ENCODE measurements at places on chromosomes 5 and 9.

DNA sequence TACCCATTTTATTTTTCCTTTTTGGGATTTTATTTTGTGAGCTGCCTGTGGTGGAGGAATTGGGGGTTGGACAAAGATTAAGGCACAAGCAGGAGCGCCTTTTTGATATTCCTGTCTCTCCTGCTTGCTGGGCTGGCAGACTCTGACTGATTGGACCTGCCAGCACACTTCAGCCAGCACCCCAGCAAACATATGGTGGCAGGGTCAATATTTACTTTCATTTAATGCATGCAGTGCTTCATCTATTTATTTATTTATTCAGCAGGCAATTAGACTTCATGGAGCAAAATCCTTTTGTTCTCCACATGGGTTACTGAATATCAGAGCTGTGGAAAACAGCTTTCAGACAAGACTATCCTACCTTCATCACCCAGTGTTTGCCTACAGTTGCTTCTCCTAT lies 48.4 kb upstream of the EPB41L4A start:
- no peak for DNase-seq

DNA sequence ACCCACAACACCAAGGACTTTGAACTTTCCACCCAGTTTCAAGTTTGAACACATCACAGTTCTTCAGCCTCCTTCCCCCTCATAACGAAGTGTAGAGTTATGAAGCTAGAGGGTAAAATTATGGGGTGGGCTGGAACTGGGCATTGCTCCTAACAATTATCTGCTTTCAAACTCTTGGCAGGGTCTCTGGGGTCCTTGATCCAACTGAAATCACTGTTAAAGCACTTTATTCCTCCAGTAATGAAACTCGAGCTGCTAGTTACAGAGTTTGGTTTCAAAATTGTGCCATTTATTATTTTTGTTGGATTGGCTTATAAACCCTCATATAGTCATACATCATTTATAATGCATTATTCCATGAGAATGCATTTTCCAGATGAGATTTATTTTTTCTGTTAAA lies 158.5 kb downstream of the RGS3 start:
- DNase-seq: no peak

- DNase-seq: no peak
These were observed 37.9 kb downstream of the ARPC5L start for GRCh38 chr9:124899845-124900244.

GRCh38 chr5:148573374-148573773 lies 81.0 kb downstream of the HTR4 start:
- DNase-seq: no peak

DNA sequence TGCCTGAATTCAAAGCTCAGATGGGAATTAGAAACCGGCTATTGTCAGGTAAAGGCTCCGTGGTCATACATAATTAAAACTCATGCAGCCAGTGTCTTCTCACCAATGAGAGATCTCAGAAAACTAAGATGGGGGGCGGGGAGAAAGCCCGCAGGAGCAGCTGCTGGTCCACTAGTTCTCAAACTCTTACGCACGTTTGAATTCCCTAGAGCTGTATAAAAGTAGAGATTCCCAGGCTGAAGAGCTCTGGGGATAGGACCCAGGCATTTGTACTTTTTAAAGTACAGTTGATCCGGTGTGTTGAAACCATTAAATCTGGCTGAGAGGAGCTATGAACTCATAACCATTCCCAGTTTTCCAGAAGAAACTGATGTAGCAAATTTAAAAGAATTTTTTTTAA lies 68.5 kb downstream of the FRMD3 start:
- DNase-seq: no peak

DNA sequence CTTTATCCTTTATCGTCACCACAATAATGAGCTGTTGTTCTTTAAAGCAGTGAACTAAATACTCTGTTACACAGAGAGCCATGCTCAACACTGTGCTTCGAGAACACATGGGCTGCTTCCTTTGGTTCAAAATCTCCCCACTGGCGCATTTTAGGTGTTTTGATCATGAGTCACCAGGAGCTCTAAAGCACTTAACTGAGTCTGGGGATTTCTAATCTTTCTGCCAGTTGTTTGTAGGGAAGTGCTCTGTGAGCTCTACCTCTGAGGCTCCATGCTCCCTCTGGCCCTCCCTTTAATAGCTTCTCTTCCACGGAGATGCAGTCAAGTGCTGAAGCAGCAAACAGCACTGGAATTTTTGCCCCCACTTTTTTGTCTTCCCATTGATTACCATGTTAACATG lies 17.0 kb downstream of the ERAP2 start:
- no peak for DNase-seq

GRCh38 chr5:91219803-91220371 lies 163.2 kb downstream of the ARRDC3 start:
- peak; percentile 22 for DNase-seq

- DNase-seq: no peak
These were observed 213.2 kb downstream of the GABRB2 start for GRCh38 chr5:161333194-161333880.

DNA sequence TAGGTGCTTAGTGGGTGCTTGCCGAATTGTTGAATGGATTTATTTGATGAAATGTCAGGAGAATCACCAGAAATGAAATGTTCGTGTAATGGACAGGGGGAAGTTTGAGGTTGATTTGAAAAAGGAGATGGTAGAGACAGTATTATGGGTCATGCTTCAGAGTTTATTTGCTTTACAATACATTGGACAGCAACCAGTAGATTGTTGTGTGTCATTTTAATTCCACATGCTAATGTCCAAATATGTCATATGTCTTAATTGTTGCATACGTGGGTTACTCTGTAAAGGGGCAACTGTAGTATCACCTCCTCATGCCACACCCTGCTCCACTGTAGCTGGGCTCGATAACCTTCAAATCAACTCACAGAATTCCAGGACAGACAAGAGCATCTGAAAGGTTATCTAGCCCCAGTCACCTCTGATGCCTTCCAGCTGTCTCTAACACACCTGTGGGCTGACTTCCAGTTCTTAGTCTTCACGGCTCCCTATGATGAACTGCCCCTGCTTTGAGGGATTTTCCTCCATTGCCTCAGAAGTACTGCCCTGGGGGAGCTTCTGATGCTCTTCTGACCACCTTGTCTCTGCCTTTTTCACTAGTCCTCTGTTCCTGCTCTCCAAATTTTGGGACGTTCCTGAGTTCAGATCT lies 1.7 kb downstream of the PDCD1LG2 start:
- no peak for DNase-seq

- peak; percentile 31 for DNase-seq
These were observed 1.9 kb downstream of the SPTAN1 start for GRCh38 chr9:128554155-128554862.

- no peak for DNase-seq
These were observed 474.9 kb upstream of the CDH10 start for GRCh38 chr5:25119650-25120049.

DNA sequence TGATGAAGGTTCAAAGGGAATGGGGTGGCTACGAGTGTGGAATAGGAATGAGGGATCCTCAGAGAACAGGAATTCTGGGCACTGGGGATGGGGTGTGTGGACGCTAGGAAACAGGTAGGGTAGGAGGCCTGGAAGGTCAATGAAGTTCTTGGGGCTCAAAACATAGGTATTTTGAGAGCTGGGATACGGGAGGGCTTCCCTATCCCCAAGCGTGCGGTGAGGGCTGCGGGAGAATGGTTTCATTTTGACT lies 718 bp downstream of the QSOX2 start:
- DNase-seq: no peak

DNA sequence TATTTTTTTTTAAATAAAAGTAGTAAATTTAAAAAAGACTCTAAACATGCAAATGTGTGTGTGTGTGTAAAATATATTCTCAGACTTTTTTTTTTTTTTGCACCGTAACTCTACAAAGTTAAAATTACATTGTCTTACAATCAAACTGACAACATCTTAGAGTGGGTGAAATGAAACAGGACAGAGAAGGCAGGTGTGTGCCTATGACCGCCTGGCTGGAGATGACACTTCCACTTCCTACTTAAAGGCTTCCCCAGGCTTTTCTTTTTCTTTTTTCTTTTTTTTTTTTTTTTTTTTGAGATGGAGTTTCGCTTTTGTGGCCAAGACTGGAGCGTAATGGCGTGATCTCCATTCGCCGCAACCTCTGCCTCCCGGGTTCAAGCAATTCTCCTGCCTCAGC lies 2.7 kb upstream of the AK1 start:
- DNase-seq: no peak

GRCh38 chr9:96078897-96079490 lies 203.5 kb downstream of the ERCC6L2 start:
- no peak for DNase-seq

DNA sequence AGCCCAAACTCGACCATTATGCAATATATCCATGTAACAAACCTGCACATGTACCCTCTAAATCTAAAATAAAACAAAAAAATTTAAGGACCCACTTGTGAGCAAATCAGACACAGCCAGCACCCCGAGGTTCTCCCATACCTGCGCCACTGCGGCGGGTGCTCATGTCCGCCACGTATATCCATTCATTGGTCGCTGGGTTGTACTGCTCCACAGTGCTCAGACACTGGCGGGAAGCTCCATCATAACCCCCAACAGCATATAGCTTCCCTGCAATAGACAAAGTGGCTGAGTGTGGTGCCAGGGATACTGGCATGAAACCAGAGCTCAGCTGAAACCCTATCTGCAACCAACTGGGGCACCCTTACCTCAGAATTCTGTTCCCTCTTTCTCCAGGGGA lies 102.0 kb downstream of the KLHL3 start:
- DNase-seq: no peak

Data from activated T-cell treated with anti-CD3 and anti-CD28 coated beads, Interleukin-2, amount 50 U/mL, for 1 hour (primary cell).